Bronchial epithelial cell (primary cell): ENCODE measurements at places on chromosomes 7 and 10. TPM values are rescaled to one million over a fixed set of nuclear protein-coding genes. Genes with fewer than 3 reads are reported as not detected.

LRRC18 gene
- total RNA-seq, result not detected in 2 replicates

CBLL1 gene
- 9.0 and 12.3 TPM in 2 replicates for total RNA-seq

TLX1 gene
- total RNA-seq, result not detected in 2 replicates

LRIT2 gene
- total RNA-seq, result not detected in 2 replicates

MACROH2A2 gene
- total RNA-seq, result 11.3 and 11.5 TPM in 2 replicates

AOC1 gene
- total RNA-seq, result under 0.01 and 2.4 TPM in 2 replicates

NRCAM gene
- 0.26 and 0.51 TPM in 2 replicates for total RNA-seq

EGFR gene
- 114 and 137 TPM in 2 replicates for total RNA-seq

TMEM178B gene
- total RNA-seq, result under 0.01 TPM in 2 replicates
